ENCODE measurements at places on chromosomes 13 and 19.
A peak's percentile ranks its signal among the peaks of the same experiment; 100 is the strongest.

- DNase-seq: peak; percentile 31
Measured at GRCh38 chr13:78592584-78592983, 10.8 kb downstream of the POU4F1 start.

- DNase-seq: no peak
Measured at GRCh38 chr13:21216332-21216731, 39.9 kb downstream of the MRPL57 start.

- no peak for DNase-seq
Measured at GRCh38 chr19:12825254-12826131, 8.9 kb downstream of the RTBDN start.

- DNase-seq: no peak
Measured at GRCh38 chr13:36450534-36450933, 18.2 kb downstream of the CCNA1 start.

DNA sequence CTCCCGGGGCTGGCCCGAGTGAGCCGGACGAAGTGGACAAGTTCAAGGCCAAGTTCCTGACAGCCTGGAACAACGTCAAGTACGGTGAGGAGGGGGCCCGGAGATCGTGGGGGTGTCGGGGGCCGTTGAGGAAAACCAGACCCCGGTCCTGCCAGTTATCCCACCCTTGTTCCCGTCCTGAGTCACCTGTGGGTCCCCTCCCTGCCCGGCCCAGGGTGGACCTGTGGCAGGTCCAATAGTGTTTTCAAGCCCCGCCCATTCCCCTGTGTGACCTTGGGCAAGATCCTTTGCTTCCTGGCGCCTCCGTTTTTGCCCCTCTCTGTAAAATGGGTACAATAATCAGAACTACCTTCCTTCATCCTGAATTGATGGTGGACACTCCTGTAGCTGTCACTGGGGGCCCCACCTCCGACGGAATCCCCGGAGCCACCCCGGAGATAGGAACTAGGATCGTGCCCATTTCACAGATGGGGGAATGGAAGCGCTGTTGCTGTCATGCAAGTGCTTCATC lies 593 bp downstream of the ATG4D start:
- no peak for DNase-seq

GRCh38 chr13:37769078-37769477 lies 100.5 kb downstream of the TRPC4 start:
- no peak for DNase-seq

- no peak for DNase-seq
Measured at GRCh38 chr13:113089693-113090414, 15.7 kb upstream of the F7 start.

DNA sequence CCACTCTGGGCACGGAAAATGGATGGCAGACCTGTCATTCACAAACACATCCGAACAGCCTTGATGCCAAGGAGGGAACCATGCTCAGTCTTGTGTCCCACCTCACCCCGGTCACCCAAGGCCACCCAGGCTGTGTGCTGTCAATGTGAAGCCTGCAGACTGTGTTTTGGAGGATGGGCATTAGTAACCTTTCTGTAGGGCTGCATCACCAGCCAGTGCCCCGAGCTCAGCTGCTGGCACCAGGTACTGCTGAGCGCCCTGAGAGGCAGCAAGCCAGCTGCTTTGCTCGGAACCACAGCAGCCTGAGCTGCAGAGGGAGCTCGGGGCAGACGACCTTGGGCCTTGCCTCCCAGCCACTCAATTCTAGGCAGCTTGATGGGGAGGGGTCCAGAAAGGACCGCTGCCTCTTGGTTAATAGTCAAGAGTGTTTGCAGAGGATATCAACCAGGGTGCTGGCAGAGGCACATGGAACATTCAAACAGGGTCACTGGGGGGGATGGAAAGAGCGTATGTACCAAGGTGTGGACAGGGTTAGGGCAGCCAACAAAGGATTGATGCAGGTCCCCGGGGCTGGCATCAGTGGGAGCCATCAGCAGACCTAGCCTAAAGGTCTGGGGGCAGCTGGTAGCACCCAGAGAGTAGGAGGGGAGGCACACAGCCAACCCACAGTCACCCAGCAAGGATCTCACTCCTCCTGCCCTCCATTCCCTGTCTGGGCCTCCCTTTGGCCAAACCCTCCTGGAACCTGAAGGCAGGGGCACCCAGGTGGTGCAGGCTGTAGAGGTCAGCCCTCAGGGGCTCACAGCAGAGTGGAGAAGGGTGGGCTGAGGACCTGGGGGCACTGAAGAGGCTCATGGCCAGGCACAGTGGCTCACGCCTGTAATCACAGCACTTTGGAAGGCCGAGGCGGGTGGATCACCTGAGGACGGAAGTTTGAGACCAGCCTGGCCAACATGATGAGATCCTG lies 8.1 kb downstream of the VSTM2B start:
- no peak for DNase-seq

DNA sequence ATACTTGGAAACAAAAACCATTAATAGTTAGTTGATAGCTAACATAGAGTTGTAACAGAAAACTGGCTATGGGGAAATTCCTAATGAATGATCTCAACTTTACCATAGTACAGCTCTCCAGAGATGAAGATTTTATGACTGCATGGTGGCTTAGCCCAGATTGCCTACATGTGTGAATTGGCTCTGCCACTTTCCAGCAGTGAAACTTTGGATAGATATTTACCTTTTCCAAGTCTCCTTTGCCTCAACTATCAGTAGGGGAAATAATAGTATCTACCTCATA lies 161.1 kb downstream of the LACC1 start:
- no peak for DNase-seq

DNA sequence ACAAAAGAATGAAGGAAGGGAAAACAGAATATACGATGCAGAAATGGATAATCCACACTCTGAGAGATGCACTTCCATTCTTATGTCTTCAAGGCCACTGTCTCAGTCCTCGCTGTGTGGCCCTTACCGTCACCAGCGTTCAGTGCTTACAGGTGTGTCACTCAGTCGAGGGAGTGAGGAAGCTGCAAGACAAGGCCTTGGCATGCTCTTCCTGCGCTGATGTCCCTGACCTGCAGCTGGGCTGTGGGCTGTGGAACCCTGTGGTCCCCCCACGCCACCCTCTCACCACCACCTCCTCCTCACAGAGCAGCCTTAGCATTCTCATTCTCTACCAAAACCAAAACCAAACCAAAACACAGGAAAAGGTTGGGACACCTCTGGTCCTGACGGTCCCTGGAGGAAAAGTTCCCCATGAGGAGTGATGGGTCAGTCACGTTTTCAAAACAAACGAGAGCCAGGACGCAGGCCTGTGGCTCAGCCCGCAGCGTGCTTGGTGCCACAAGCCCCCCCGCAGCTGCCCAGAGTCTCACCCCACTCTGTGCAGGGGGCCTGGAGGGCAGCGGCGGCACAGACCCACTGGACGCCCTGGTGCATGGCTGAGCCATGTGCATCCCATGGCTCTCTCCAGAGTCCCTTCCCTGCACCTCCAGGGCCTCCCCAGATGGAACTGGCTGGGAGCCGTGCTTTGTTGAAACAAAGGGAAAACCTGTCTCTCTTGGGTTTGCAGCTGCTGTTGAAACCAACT lies 48.2 kb upstream of the GPR183 start:
- DNase-seq: no peak

GRCh38 chr13:41458761-41459431 lies 1.5 kb downstream of the RGCC start:
- peak; percentile 8 for DNase-seq

DNA sequence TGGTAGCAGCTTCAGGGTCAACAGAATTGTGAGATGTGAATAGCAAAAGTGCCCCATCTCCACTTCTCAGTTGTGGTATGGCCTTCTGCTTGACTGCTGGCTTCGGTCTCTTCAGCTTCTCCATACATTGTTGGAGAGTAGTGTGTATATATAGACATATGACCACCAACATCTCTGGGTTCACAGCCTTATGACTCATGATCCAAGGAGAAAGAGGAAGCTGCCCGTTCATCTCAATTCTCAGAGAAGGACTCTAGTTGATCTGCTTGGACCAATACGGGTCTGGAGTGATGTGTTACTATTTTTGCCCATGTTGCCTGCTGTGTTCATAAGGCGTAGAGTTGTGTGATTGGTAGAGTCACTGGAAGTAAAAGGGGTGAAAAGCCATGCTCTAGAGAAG lies 3.6 kb upstream of the COMMD6 start:
- DNase-seq: no peak

DNA sequence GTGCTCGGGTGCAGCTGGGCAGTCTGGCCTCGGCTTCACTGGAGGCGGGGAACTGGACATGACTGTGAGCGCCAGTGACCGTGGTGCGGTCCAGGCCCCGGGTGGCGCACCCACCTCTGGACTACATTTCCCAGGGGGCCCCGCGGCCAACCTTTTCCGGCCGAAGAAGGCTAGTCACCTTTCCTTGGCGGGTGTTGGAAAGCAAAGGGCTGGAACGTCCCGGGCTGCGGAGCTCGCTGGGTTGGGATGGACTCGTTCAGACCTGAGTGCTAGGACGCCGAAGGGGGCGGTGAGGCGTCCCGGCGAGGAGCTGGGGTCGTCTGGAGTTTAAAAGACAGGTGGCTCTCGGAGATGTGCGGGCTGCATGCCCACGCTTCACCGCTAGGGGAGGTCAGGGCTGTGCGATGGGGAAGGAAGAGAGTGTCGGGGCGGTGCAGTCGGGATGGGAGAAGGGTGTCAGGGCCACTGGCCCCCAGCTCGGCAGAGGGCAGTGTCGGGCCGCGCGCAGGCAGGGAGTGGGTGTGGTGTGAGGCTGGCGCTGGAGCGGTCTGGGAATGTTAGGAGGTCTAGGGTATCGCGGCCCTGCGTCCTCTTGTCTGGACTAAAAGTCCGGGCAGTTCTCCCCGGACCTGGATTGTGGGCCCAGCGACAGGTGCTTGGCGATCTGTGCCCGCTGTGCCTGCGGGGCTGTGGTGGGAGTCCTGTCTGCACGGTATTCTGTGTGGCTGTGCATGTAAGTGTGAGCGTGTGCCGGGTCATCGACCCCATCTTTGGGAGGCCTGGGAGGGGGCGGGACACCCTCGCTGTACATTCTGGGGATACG lies 57.1 kb downstream of the ZNF568 start:
- DNase-seq: peak; percentile 22

DNA sequence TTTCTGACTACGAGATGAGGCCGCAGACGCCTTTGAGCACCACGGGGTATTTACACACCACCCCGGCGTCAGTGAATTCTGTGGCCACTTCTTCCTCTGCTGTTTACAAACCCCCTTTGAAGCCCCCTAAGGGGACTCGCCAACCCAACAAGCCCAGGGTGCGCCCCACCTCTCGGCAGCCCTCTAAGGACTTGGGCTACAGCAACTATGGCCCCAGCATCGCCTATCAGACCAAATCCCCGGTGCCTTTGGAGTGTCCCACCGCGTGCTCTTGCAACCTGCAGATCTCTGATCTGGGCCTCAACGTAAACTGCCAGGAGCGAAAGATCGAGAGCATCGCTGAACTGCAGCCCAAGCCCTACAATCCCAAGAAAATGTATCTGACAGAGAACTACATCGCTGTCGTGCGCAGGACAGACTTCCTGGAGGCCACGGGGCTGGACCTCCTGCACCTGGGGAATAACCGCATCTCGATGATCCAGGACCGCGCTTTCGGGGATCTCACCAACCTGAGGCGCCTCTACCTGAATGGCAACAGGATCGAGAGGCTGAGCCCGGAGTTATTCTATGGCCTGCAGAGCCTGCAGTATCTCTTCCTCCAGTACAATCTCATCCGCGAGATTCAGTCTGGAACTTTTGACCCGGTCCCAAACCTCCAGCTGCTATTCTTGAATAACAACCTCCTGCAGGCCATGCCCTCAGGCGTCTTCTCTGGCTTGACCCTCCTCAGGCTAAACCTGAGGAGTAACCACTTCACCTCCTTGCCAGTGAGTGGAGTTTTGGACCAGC lies 5.3 kb downstream of the SLITRK5 start:
- DNase-seq: no peak

DNA sequence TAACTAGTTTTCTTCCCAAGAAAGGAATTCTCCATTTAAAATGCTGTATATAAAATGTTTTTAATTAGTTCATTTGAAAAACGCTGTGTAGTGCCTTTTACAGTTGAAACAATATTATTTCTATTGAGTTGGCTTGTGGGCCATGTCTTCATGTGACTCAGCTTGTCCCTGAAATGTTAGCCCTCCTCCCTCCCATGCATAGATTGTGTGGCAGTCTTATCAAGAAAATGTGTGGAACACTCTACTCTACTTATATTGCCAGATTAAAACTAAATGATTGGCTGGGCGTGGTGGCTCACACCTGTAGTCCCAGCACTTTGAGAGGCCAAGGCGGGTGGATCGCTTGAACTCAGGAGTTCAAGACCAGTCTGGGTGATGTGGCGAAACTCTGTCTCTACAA lies 33.4 kb downstream of the TFDP1 start:
- DNase-seq: no peak

DNA sequence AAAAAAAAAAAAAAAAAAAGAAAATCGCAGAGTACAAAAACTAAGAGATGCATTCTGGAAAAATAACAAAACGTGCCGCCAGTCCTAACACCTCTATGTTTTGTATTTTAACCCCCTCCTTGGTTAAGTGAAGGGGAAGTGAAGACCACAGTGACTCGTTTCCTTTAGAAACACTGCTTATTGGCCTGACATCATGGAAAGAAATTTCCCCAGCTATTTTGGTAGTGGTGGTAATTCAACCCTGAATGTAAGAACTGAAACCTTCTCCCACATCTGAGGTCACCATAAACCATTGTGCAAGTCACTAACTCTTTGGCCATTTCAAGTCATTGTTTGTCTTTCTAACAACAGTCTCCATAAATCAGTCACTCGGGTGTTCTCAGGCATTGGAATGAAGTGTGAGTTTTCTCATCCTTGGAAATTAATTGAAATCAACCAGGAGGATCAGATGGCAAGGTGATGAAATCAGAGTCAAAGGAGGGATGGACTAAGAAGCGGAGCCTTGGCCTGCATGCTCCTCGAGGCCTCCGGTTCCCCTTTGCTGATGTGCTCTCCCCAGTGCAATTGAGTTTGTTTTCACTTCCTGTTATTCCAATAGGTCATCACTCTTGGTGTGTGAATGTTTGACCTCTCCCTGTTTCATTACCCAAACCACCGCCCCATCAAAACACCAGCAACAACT lies 443.9 kb downstream of the FGF9 start:
- DNase-seq: no peak

- DNase-seq: no peak
Measured at GRCh38 chr13:35747594-35747993, 271.1 kb upstream of the MAB21L1 start.

- no peak for DNase-seq
Measured at GRCh38 chr13:21365574-21365973, 93.5 kb downstream of the ZDHHC20 start.

DNA sequence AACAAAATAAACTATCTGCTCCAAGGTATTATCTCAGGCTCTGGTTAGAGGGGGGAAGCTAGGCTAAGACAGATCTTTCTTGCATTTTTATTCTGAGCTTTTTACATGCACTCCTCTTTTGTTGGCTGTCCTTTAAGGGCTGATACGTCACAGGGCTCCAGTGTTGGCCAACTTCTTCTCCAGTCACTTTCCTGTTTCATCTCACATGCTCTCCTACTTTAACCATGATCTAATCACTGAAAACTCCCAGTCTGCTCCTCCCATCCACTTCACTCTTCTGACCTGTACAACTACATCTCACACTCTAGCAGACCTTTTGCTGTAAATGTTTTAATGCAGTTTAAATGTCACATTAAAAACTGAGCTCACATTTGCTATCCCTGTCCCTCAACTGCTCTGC lies 510.0 kb upstream of the KLF12 start:
- no peak for DNase-seq

GRCh38 chr19:51772977-51773376 lies 12.0 kb downstream of the FPR2 start:
- no peak for DNase-seq

Data from NCI-H2171 treated with DMSO at 0.1 percent for 48 hours (cell line).